Fibroblast of the conjunctiva (primary cell): ENCODE measurements at places on chromosomes 12 and 14.
A peak's percentile ranks its signal among the peaks of the same experiment; 100 is the strongest.

DNA sequence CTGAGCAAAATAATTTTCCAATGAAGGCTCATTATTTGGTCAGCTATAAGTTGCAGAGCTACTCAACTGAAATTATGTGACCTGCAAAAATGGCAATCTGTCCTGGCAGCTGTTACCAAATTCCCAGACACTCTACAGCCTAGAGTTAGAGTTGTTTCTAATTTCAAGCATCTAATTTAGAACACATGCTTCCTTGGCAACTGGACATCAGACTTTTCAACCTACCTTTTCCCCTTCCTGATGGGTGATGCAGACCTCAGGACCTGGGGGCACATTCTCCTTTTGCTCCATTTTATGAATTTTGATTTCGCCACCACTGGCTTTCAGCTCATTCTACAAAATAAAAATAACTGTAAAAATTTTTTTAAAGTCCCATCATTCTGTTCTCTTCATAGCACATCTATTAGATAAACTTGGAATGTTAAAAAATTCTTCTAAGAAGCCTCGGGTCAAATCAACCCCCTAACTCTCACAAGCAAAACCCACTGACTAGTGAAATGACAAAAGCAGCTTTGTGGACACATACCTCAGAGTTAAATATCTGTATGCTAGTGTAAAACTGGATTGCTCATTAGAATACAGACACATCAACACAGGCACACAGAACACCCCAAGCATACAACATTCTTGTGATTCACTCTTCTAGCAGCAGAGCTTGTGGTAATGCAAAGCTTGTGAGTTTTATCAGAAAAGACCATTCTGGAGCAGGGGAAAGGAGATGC lies 33.5 kb upstream of the CERS5 start:
- DNase-seq, result no peak

GRCh38 chr12:12726555-12727093 lies 9.5 kb downstream of the CDKN1B start:
- DNase-seq, result no peak

DNA sequence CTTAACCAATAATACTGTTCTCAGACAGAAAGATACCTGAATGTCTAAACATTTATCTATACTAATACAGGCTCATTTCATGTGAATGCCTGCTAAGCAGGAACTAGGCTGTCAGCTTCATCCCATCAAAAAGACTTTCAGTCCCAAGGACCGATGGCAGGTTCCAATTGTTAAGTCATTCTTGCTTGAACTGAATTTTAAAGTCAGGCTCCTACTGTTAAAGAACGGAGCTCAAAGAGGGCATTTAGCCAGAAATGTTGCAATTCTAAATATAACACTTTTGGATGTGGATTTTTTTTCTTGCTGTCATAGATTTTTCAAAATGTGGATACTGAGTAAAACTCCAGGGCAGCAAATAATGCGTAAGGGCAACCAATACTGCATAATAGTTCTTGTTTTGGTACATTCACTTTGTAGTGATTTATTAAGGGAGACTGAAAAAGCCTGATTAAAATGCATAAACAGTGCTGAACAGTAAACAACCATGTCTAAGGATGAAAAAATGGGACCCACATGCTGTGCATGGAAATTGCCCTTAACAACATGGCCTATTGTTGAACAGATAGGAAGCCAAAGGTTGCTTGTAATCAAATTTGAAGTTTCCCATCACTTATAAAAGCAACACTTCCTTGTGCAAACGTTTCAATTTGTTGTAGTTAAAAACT lies 38.6 kb upstream of the DBX2 start:
- DNase-seq, result no peak

GRCh38 chr12:49037111-49037946 lies 18.8 kb upstream of the PRKAG1 start:
- no peak for DNase-seq

GRCh38 chr14:76917158-76917596 lies 91.0 kb downstream of the LRRC74A start:
- no peak for DNase-seq

GRCh38 chr12:4114986-4115385 lies 158.6 kb upstream of the CCND2 start:
- no peak for DNase-seq

DNA sequence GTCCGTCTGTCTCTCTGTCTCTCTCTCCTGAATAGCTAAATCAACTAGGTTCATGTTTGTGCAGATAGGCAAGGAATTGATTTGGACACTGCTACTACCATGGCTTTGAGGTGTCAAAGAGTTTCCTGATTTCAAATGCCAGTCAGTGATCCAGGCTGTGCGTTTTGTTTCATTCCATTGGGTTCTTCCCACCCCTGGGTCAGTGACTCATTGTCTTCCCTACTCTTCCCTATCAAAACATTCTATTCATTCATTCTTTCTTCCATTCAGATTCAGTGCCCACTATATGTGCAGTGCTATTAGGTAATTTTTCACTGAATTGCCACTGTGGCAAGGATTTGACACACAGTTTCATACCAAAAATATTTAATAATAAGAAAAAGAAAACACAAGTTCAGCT lies 50.4 kb downstream of the RPH3A start:
- no peak for DNase-seq

DNA sequence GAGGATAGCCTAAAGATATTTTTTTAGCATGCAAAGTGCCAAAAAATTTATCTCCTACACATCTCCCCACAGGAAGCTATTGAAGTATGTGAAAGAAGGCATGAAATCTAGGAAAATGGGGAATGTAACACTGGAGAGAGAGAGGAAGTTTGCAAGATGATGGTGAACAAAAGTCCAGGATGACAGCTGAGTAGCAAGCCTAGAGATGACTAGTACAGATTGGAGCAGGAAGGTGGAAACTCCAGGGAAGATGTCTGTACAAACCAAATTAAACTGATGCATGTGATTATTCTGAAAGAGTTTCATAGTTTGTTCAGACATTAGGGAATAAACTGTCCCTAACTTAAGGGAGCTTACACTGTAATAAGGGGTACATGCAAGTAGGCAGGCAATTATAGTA lies 99.3 kb downstream of the RAD51B start:
- DNase-seq, result no peak

DNA sequence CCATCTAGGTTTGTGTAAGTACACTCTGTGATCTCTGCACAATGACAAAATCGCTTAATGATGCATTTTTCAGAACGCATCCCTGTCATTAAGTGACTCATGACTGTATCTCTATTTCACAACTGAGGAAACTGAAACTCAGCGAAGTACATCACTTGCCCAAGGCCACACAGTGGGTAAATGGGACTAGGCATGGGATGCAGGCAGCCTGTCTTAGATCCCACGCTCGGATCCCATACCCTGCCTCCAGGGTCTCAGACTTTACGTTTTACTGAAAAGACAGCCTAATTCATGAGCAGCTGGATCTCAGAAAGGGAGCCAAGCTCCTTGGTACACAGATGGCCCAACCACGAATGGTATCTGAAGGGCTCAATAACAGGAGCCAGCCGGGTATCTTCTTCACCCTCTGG lies 2.4 kb upstream of the MLEC start:
- DNase-seq, result no peak

DNA sequence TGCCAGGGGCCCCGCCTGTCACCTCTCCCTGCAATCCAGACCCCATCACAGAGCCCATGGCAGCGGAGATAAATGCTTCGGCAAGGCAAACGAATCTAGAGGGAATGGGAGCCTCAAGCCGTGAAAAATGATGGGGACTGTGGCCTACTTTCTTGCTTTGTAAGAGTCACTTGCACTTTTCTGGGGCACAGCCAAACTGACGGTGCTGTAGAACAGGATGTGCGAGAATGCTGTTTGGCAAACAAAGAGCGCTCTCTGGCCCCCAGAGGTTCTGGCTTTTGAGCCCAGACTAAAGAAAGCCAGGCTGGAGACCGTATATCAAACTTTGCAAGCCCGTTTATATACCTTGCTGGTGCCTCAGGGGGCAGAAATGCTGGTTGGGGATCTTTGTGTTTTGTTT lies 108.7 kb downstream of the CACNA1C start:
- no peak for DNase-seq

- peak; percentile 85 for DNase-seq
Observed at GRCh38 chr12:96241846-96242256, 47.7 kb downstream of the ELK3 start.

GRCh38 chr14:52351233-52352060 lies 37.3 kb downstream of the PTGER2 start:
- peak; percentile 66 for DNase-seq

DNA sequence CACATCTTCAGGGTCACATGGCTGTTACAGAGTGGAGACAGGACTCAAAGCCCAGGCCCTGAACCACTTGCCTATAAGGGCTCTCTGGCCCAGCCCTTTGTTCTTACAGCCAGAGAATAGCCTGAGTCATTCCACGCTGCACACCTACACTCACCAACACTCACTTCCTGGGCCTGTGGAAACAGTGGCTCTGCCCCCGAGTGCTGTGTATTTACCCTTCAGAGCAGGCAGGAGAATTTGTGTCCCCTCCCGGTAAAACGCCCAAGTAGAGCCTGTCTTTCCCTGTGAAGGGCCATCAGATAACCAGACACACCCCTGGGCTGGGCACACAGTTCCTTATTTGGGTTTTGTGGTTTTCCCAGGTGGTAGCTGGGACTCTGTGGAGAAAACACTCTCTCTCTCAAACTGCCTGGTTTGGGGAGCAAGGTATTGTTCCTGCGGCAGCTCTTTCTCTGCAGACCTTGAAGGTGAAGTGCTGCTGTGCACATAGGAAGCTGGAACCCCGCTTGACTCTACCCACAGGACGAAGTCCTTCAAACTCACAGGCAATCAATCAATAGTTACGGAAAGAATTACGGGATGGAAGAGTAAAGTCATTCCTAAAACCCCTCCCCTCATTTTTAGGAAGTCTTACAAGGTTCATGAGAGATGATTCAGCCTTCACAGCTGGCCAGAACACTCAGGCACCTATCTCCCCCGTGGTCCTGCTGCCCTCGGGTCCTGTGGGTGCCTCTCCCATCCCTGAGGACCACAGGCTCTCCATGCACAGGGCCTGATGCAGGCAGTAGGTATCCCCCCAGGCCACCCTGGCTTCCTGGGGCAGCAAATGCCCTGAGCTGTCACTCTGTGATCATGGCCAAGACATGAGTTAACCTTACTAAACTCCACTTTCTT lies 20.3 kb downstream of the FIGNL2 start:
- DNase-seq, result no peak

DNA sequence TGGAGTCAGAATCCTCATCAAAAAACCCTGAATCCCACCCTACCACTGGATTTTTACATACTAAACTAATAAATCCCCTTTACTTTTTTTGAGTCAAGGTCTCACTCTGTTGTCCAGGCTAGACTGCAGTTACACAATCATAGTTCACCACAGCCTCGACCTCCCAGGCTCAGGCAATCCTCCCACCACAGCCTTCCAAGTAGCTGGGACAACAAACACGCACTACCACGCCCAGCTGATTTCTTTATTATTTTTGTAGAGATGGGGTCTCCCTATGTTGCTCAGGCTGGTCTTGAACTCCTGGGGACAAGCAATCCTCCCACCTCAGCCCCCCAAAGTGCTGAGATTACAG lies 24.3 kb downstream of the SPTSSA start:
- DNase-seq, result no peak
